ENCODE measurements at places on chromosomes 12 and 14.

- DNase-seq = peak; percentile 71
Measured at GRCh38 chr12:89345830-89346740, 6.2 kb downstream of the DUSP6 start.

GRCh38 chr14:105303949-105304348 lies 3.1 kb upstream of the BRF1 start:
- DNase-seq = no peak

DNA sequence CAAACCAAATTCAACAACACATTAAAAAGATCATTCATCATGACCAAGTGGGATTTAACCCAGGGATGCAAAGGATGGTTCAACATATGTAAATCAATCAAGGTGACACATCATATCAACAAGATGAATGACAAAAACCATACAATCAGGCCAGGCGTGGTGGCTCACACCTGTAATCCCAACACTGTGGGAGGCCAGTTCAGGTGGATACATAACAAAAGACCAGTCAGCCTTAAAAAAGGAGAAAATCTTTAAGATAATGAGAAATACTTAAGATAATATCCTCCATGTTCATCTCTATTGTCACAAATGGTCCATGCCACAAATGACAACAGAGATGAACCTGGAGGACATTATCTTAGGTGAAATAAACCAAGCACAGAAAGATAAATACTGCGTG lies 12.4 kb downstream of the L2HGDH start:
- DNase-seq = no peak

DNA sequence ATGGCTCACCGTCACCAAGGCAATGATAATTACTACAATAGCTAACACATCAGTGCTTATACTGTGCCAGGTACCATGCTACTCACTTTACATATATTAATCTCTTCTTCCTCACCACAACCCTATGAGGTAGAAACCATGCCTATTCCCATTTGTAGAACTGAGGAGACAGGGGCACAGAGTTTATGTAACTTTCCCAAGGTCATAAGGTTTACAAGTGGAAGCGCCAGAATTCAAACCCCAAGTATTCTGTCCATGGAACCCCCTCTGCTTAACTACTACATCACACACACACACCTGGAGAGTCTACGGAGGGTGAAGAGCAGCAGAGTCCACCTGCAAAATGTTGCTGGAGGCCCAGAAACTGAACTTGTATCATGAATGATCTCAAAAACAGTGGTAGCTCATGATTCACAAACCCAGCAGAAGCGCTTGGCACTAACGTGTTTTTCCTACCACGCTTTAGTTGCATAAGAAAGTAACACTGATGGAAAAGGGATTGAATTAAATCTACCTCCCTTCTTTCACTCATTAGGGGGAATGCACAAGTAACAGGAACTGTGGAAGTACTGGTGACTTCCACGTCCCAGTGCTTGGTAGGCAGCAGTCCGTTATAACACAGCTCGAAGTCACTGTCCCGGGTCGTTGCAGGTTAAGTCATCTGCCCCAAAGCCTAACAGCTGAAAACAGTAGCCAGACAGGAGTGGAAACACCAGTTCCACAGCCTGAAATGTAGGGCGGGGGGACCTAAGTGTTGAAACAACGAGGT lies 2.0 kb downstream of the ITPR2 start:
- no peak for DNase-seq

GRCh38 chr12:11707535-11707934 lies 58.1 kb downstream of the ETV6 start:
- DNase-seq = no peak

- no peak for DNase-seq
Measured at GRCh38 chr12:67239061-67239460, 30.1 kb upstream of the CAND1 start.

- DNase-seq = no peak
Measured at GRCh38 chr12:113744802-113745395, 221.2 kb downstream of the RBM19 start.

GRCh38 chr12:85325442-85325841 lies 45.4 kb downstream of the ALX1 start:
- no peak for DNase-seq

- no peak for DNase-seq
Measured at GRCh38 chr12:104130760-104131159, 7.2 kb downstream of the NFYB start.

GRCh38 chr14:68941820-68942219 lies 37.3 kb downstream of the ACTN1 start:
- no peak for DNase-seq

DNA sequence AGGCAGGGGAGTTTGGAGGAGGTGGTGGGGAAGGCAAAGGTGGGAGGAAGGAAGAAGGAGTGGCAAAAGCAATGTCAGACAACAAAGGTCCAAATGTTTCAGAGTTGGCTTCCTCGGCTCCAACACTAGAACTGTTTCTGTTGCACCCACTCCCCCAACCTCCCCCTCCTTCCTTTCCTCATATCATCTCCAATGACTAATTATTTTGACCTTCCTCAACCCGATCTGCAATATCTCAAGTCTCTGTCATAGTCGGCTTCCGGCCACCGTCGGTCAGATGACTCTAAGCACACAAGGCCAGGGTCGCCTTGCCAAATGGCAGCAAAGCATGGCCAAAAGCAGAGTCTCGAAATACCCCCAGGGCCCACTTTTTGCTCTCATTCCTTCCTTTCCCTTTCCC lies 637.0 kb upstream of the TBX3 start:
- no peak for DNase-seq

DNA sequence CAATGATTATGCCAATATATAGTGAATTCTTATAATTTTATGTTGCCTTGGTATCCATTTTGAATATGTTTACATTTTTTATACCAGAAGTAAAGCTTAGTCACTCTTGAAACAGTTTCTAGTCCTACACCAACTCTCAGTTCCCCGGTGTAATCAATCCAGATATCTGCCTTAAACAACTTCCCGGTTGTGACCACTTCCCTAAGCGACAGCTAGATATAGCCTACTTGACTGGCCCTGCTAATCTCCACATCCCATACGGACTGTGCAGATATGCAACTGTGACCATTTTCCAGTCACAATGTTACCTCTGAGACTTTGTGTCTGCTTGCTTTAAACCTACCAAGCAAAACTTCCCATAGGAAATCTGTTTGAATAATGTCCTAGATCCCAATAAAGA lies 1551.5 kb upstream of the SEL1L start:
- DNase-seq = no peak

GRCh38 chr14:47674148-47674542 lies 1.3 kb downstream of the MDGA2 start:
- DNase-seq = no peak

GRCh38 chr12:65663648-65664047 lies 160.6 kb upstream of the HMGA2 start:
- no peak for DNase-seq

GRCh38 chr14:70192915-70193314 lies 4.2 kb upstream of the SLC8A3 start:
- no peak for DNase-seq

DNA sequence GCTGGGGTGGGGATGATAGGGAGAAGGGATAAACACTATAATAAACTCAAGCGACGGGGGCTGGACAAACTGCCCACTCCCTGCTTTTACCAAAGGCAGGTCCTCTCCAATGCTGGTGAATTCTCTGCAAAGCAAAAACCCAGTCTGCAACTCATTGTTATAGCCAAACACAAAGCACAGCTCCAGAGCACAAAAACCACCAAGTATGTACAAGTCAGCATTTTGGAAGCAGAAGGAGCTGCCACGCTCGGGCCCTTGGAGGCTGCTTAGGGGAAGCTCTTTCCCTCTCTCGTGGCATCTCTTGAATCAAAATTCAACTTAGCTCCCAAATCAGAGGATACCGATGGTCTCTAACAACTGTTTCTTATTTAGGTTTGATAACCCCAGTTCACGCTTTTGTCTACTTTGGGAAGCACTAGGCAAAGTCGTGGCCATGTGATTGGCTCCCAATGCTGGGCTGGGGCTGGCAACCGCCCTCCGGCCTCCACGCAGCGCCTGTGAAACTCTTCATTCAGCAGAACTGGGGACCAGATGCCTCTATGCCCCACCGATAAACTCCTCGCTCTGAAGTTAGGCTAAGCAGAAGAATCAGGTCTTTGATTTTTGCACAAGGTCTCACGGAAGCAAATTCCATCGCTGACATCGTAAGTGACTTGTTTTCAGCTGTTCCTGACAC lies 158.5 kb upstream of the FOXN3 start:
- DNase-seq = no peak

- no peak for DNase-seq
Measured at GRCh38 chr14:55699131-55700057, 119.4 kb downstream of the KTN1 start.

DNA sequence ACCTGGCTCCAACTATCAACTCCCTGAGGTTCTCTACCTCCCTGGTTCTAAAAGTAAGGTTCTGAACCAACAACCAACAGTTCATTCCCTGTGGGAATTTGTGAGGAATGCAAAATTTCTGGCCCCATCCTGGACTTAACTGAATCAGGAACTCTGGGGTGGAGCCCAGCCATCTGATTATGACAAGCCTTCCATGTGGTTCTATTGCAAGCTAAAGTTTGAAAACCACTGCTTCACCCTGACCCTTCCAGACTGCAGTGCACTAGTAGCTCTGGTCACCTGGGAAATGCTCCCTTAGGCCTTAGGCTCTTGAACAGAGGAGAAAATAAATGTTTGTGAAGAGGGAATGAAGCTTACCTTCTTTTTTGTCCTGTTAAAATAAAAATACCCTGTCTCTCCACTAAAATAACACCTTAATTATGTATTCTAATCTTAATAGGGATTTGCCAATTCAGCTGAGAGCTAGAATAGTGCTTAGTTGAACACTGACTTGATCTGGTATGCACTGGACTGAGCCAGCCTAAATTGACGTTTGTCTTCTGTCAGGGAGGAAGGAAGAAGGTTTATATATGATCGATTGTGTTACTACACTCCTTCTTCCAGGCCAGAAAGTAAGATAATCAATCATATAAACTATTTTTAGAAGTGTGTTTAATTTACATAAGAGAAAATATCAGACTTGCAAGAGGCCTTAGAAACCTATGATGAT lies 39.1 kb upstream of the DDHD1 start:
- DNase-seq = no peak

- DNase-seq = no peak
Measured at GRCh38 chr12:103102225-103102744, 144.8 kb downstream of the ASCL1 start.

DNA sequence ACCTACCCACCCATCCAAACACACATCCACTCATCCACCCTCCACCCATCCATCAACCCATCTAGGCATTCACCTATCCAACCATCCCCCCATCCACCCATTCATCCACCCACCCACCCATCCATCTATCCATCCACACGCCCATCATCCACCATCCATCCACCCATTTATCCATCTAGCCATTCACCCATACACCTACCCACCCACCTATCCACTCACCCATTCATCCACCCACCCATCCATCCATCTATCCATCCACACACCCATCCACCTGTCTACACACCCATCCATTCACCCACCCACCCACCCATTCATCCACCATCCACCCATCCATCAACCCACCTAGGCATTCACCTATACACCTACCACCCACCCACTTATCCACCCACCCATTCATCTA lies 72.6 kb upstream of the GALNT9 start:
- DNase-seq = no peak

DNA sequence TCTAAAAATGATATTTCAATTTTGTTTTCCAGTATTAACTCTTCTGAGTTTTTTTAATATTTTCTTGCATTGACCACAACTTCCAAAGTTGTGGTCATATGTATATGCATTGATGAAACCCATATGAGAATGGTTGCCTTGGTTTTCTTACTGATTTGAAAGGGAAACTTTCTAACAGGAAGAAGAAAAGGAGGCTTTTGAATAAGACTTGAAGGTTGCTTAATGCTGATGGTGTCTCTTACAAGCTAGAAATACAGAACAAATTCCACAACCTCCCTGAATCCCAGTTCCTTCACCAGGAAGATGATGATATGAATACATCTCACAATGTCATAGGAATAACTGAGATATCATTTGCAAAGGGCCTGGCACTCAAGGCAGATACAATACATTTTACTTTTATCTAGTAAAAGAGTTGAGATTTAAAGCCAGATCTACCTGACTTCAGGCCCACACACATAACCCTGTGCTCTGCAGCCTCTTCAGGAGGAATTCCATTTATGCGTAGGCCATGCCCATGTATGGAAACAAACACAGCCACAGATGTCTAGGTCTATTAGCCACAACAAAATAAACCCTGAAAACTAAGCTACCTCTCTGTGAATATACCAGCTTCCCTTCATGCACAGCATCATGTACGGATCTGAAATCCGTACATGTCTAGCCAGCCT lies 165.4 kb upstream of the PLEKHG7 start:
- DNase-seq = no peak

DNA sequence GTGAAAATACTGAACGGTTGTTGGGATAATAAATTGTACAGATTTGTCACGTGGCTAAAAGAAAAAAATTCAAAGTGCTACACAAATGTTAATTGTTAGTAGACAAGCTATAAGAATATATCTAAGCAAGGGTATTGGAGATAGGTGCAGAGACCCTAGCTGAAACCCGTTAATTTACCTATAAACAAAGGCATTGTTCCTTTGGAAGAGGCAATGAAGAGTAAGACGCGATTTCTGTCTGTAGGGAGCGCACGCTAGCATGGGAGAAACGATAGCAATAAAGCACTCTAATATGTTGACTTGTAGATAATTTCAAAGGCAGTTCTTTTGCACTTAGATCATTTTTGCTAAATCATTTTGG lies 565 bp downstream of the CCDC77 start:
- DNase-seq = no peak

DNA sequence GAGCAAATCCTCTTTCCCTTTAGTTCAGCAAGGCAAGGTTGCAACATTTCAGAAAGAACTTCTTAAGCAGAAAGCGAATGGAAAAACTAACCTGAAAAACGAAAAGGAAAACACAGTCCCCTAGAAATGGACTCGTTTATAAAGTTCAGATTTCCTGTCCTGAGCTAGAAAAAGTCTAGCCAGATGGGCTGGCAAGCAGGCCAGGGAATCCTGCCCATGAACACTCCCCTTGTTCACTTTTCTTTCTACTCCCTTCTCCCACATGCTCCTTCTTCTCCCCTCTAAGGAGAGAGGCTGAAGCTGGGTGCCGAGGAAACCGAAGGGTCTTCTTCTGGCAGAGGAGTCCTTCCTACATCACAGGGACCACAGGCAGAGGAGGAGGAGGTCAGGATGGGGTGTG lies 27.1 kb downstream of the LTBP2 start:
- DNase-seq = no peak

DNA sequence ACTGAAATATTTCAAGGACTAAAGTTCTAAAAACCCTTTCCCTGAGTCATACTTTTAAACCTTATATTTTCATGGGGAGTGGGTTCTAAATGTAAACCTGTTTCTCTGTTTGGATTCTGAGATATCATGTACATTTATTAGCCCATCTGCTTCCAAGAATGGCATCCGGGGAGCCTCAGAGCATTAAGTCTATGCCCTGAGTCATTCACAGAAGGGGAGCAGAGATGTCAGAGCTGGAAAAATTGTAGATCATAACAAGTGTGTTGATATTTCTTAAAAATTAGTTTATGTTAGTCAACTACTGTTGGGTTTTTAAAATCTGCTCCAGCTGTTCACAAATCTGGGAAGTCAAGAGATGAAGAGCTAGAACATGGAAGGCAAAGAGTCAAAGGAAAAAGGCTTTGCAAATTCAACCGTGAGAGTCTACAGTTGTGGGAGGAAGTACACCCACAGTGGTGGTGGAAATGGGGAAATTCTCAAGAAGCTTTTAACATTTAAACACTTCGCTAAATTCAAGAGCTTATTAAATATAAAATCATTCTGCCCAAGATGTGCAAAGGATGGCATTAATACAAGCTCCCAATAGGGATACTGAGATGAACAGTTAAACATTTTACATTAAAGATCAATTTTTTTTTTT lies 70.5 kb upstream of the FLRT2 start:
- DNase-seq = no peak

Data from CD4-positive, alpha-beta T cell treated with Interleukin-4 for 1 hour (primary cell).